ENCODE measurements at places on chromosomes 7 and 10. TPM values are rescaled to one million over a fixed set of nuclear protein-coding genes. Genes with fewer than 3 reads are reported as not detected.

TLX1 gene
- total RNA-seq = 2.9 TPM

VPS37D gene
- 32.0 TPM for total RNA-seq

LRIT2 gene
- total RNA-seq = not detected

VWDE gene
- 46.3 TPM for total RNA-seq

TUBAL3 gene
- total RNA-seq = not detected

CYP2W1 gene
- total RNA-seq = 3.4 TPM

FGFBP3 gene
- total RNA-seq = 14.2 TPM
